ENCODE measurements at places on chromosomes 2 and 18.

DNA sequence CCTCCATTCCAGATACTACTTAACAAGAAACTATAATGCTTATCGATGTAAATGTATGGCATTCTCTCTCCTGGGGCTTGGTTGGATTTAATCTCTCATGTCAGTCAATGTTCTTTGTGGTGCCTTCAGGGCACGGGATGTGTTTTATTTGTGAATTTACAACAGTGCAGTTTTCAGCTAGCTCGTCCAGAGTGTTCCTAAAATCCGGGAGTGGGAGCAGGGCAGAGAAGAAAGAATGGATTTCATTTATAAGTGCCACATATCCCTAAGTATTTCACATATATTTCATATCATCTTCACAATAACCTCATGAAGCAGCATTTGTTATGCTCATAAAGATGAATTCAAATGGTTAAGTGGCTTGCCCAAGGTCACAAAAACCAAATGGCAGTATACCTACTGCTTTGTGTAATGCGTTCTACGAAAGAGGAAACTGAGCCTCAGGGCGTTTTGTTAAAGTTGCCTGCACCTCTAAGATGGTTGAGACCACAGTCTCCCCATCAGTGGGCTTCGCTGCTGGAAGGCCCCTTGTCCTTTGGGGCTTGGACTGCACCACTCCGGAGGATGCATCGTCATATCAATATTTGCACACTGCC, 134.7 kb upstream of the MGAT5 start:
- DNase-seq = no peak

- no peak for DNase-seq
Measured at GRCh38 chr18:37537868-37538525, 27.6 kb downstream of the CELF4 start.

GRCh38 chr18:76564117-76564516, 69.1 kb upstream of the ZNF516 start:
- peak; percentile 83 for DNase-seq

GRCh38 chr18:53701697-53702096, 522.8 kb downstream of the MBD2 start:
- DNase-seq = no peak

DNA sequence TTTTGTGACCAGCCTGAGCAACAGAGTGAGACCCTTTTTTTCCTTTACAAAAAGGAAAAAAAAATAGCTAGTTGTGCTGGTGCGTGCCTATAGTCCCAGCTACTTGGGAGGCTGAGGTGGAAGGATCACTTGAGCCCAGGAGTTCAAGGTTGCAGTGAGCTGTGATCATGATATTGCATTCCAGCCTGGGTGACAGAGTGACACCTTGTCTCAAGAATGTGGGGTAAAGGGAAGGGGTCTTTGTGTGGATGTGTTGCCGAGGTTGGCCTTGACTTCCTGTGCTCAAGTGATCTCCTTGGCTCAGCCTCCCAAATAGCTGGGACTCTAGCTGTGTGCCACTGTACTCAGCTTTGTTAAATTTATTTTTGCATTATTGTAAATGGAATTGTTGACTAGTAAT, 120.6 kb downstream of the ZNF407 start:
- no peak for DNase-seq

- DNase-seq = no peak
Measured at GRCh38 chr18:51030537-51031258, 685 bp downstream of the SMAD4 start.

- DNase-seq = no peak
Measured at GRCh38 chr18:54130177-54130576, 94.3 kb downstream of the MBD2 start.

- no peak for DNase-seq
Measured at GRCh38 chr2:175889701-175890302, 112.3 kb downstream of the LNPK start.

- no peak for DNase-seq
Measured at GRCh38 chr2:88658326-88658725, 31.1 kb upstream of the EIF2AK3 start.

GRCh38 chr18:43982582-43982981, 698.1 kb upstream of the SETBP1 start:
- DNase-seq = no peak

DNA sequence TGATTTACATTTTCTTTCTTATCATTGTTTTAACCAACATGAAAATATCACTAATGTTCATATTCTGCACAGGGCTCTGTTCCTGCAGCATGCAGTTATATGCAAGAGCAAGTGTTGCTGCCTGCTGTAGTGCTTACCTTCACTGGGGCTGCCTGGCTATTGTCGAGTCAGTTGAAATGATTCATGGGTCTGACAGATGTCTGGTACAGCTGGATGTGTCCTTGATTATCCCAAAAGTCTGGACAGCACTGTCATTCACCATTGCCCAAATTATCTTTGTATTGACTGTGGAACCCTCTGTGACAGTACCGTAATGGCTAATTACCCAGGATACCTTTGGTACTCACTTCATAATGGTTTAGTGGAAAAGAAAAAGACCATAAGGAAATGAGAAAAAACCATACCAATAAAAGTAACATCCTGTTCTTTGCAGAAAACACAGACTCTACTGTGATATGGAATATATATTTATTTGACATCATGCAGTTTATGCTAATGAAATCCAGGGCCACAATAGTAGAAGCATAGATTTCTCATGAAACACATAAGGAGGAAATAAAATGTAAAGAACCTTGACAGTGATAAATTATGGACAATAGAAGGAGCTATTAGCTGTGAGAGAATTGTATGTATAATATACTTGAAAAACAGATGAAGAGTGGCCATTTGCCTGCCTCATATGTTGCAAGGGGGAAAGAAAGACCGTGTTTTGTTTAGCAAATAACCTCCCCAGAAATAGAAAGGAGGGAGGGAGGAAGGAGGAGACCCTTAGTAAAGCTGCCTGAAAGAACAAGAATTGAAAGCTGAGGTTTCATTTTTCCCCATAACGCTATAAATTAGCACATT, 249.8 kb upstream of the ATP5MC3 start:
- no peak for DNase-seq

DNA sequence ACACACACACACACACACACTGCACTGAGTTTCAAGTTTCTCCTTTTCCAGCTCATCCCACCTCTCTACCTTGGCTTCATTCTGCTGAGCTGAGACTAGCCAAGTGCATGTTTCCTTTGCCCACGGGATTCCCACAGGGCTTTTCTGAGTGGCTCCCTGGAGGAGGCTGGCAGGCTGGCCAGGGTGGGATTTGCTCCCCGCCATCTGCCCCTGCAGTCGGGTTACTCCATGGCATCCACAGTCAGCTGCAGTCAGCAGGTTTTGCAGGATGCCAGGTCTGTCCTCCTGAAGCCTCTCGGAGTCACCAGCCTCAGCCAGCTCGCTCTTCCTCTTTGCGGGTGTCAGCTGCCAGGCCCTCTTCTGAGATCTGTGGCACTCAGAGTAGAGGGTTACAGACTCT, 783.7 kb upstream of the SOX11 start:
- DNase-seq = no peak

GRCh38 chr18:44568986-44569385, 111.7 kb upstream of the SETBP1 start:
- no peak for DNase-seq

- DNase-seq = no peak
Measured at GRCh38 chr2:222637067-222637466, 18.8 kb downstream of the FARSB start.

DNA sequence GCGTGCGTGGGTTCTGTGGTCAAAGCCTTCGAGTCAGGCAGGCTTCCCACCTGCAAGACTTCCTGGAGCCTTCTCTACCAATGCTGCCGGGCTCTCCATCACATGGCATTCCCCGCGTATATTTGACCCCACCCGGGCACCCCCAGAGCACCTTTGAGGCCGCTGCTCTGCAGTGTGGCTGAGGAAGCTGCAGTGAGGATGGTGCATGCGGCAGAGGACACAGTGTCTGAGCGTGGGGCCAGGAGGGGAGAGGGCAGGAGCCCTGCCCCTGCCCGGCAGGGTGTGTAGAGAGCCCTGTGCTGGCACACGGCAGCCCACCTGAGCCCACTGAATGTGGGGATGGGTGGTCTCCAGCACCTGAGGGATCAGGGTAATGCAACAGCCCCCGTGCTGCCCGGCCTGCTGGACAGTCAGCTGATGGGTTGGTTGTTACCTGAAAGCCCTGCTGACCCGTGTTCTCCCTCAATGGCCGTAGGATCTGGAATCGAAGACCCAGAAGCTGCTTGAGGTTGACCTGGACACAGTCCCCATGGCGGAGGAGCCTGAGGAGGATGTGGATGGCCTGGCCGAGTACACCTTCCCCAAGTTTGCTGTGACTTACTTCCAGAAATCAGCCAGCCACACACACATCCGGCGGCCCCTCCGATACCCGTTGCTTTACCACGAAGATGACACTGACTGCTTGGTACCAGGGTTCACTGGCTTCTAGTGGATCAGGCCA, 36.8 kb upstream of the GPR17 start:
- DNase-seq = no peak

GRCh38 chr2:158734442-158734841, 60.7 kb upstream of the DAPL1 start:
- DNase-seq = no peak

GRCh38 chr2:185255566-185255965, 483.0 kb upstream of the FSIP2 start:
- no peak for DNase-seq

DNA sequence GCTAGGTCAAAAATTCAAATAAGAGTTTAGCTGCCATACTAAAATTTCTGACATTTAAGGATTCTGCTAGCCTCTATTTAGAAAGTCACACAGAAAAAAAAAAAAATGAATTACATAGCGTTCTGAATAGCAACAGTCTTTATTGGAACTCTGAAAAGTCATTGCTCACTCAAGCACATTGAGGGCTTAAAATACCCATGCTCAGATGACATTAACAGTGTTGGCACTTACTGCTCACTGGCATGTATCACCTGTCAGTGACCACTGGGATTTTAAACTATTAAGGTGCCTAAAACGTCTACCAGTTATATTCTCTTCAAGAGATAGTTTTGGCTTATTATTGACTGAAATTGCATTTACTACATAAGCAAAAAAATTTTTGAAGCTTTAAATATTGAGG, 468.0 kb upstream of the SPHKAP start:
- DNase-seq = no peak

DNA sequence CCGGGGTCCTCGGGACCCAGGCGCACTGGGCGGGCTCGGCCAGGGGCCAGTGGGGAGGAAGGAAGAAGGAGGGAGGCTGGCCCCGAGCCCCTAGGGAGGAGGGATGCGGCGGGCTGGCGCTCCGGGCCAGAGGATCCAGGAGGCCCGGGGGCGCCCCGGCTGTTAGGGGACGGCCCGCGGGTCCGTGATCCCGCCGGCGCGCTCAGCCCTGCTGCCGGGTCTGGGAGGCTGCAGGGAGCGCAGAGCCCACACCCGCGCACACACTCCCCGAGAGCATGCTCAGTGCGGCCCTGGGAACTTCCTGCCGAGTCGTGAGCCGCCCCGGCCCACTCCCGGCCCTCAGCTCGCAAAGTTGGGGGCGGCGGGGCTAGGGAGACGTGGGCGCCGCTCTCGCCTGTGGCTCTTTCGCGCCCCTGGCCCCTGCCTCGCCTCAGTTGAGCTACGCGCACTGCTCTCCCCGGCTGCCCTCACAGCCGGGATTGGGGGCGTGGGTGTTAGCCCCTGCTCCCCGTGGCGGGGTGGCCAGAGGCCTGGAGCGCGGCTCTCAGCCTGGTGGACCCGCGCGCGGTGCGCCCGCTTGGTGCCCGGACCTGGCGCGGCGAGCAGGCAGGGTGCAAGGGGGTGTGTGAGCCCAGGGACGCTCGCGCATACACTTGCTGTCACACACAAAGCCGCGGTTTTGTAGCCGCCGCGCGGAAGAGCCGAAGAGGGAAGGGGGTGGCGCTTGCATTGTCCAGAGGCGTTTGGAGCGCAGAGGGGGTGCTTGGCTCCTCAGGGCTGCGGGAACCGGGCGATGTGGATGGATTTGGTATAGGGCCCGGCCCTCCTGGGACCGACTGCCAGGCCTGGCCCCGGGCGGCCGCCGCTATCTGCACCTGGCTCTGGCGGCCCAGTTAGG, 132.9 kb upstream of the MGAT5 start:
- DNase-seq = no peak

DNA sequence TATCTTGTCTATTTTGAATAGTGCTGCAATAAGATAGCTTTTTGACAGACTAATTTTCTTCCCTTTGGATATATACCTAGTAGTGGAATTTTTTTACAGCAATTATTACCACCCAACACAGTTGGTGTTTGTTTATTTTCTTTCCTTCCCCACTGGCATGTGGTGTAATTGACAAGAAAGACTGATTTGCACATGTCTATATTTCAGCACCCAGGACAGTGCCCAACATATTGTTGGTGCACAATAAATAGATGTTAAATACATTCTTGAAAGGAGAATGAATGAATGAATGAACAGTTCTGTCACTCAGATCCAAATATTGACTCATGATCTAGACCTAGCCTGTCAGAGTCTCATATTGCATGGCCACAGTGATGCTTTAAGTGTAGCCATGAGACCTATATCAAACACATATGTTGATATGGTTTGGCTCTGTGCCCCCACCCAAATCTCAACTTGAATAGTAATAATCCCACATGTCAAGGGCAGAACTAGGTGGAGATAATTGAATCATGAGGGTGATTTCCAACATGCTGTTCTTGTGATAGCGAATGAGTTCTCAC, 538.2 kb downstream of the NYAP2 start:
- DNase-seq = no peak

- no peak for DNase-seq
Measured at GRCh38 chr2:76211991-76212985, 501.6 kb upstream of the GCFC2 start.

GRCh38 chr2:46225730-46226129, 71.5 kb upstream of the EPAS1 start:
- DNase-seq = no peak

- no peak for DNase-seq
Measured at GRCh38 chr2:238388794-238389193, 37.9 kb upstream of the ASB1 start.
